Hematopoietic multipotent progenitor cell treated with erythropoietin and hydrocortisone succinate and interleukin-3 and kit ligand, for 17 days (in vitro differentiated cells): ENCODE measurements at places on chromosomes 13 and 19.

GRCh38 chr13:59730026-59730425, 433.7 kb downstream of the DIAPH3 start:
- no peak for DNase-seq

- DNase-seq, result peak; percentile 62
These were observed 674 bp downstream of the BRD4 start for GRCh38 chr19:15331419-15332310.

- DNase-seq, result no peak
These were observed 22.8 kb upstream of the CEBPG start for GRCh38 chr19:33350538-33351309.

GRCh38 chr19:46856062-46857022, 4.5 kb upstream of the ARHGAP35 start:
- DNase-seq, result peak; percentile 86

GRCh38 chr13:113058988-113059850, 46.4 kb upstream of the F7 start:
- no peak for DNase-seq

- DNase-seq, result no peak
These were observed 2.0 kb upstream of the DMWD start for GRCh38 chr19:45794627-45795026.

GRCh38 chr13:85666356-85666755, 132.9 kb downstream of the SLITRK6 start:
- no peak for DNase-seq
